NCI-H446 (cell line): ENCODE measurements at places on chromosomes 13 and 19.

DNA sequence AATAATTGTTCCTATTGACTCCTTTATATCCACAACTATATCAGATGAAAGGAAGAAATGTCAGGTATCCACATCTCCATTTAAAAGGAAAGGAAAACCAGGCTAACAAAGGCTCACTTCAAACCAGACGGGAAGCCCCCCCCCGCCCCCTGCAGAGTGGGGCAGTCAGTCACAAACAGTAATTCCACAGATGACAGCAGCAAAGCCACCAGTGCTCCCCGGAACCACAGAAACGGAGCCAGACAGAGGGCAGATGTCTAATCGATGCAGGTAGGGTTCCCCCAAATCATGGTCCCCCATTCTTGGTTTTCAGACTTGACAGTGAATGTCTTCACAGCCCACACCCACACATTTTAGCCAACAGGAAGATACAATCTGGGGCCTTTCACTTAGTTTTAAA is 100.8 kb downstream of the STK24 start:
- no peak for DNase-seq

- DNase-seq = no peak
Observed at GRCh38 chr19:23563326-23563725, 123.7 kb downstream of the ZNF675 start.

DNA sequence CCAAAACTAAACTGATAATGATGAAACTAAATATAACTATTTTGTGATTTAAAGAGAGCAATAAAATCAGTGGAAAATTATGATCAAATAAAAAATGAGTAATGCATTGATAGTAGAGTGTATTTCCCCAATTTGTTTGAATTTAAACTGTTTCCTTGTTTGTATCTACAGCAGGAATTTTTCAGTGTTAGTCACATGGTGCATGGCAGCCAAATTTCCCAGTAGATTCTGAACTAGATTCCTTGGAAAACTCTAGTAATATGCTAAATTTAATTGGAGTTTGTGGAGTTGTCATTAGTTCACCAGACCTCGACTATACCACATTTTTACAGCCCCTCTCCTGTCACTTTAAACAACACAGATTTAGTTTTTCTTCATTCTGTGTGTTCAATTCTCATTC is 156.2 kb downstream of the PCCA start:
- no peak for DNase-seq

GRCh38 chr19:3665681-3666544 is 34.4 kb downstream of the PIP5K1C start:
- DNase-seq = no peak
